ENCODE measurements at places on chromosomes 2 and 18. TPM values are rescaled to one million over a fixed set of nuclear protein-coding genes. Genes with fewer than 3 reads are reported as not detected.

CFAP221 gene
- 2.0 TPM for total RNA-seq

KIAA2012 gene
- not detected for total RNA-seq

KCNS3 gene
- total RNA-seq = 6.2 TPM

DNA sequence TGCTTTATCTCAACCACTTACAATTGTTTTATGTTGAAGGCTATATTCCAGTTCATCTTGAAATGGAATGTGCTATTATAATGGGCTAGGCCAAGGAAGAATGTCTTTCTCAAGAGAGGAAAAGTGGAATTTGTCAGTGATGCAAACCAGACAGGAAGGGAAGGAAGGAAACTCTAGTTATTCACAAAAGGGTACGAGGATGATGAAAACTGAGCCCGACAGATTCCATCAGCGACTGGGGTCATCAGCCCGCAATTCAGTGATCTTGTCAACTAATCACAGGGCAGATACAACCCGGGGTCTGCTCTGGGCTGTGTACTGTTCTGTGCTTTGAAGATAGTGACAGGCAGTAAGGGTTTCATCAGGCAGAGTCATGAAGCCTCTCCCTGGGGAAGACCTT lies 23.4 kb upstream of the LYPD6 start:
- no peak for DNase-seq

DNA sequence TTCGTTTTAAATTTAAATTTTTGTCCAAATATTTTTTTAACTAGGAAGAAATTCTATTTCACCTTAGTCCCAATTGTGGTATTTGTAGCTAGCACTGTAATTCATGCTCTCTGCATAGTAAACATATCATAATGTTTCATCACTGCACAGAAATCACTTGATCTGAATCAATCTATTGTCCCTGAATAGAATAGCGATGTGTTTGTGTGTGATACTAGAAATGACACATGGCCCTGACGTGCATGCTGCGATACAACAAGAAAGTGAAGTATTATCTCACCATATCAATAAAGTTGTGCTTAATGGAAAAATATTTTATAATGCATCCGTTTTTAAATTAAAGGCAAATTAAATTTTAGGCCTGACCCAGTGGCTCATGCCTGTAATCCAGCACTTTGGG lies 10.0 kb downstream of the TTL start:
- no peak for DNase-seq

GRCh38 chr2:231037202-231037730 lies at the start of gene C2orf72:
Gene C2orf72 (plus strand): TSS chr2:231037523. CDS start chr2:231037566, 43 bp downstream.
- peak; percentile 24 for DNase-seq

- no peak for DNase-seq
Measured at GRCh38 chr18:55748227-55748738, 160.3 kb upstream of the TCF4 start.

All from Daoy (cell line).